HCEC 1CT (cell line): ENCODE measurements at places on chromosomes 6 and 20.

DNA sequence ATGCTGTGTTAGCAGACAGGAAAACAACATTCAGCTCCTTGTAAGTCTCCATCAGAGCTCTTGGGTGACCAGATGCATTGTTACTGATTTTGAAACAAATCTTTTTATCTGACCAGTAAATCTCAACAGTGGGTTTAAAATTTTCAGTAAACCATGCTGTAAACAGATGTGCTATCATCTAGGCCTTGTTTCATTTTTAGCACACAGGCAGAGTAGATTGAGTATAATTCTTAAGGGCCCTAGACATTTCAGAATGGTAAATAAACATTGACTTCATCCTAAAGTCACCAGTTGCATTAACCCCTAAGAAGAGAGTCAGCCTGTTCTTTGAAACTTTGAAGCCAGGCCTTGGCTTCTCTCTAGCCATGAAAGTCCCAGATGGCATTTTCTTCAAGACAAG is 237.2 kb upstream of the BMP2 start:
- peak; percentile 57 for DNase-seq

GRCh38 chr6:30600451-30600961 is 16.5 kb downstream of the PPP1R10 start:
- no peak for DNase-seq

GRCh38 chr20:60690771-60691170 is 561.3 kb upstream of the CDH4 start:
- no peak for DNase-seq

- no peak for DNase-seq
These were observed 62.1 kb upstream of the APCDD1L start for GRCh38 chr20:58577139-58577806.

DNA sequence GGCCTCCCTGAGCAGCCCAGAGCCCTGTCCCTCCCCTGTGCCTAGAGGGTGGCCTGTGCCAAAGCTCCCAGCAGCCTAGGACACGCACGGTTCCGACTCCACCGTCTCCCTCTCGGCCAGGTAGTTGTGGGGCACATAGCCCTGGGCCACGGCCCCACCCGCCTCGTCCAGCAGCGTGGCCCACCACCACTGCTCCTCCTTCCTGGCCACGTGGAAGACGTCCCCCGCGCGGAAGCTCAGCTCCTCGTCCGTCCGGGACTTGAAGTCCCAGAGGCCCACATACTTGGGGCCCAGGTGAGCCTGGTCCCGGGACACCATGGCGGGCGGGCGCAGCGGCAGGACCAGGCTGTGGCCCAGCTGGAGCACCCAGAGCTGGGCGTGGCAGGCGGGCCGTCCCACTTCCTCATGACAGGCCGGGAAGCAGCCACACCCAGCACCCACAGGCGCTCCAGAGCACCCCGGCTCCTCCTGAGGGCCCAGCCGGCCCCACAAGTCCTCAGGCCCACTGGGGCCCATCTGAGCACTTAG is at the start of gene PTK6:
TSS of gene PTK6 (minus strand) at position 380 of the 528 bp plus-strand sequence. CDS start at position 318, 62 bp downstream.
- DNase-seq, result no peak

DNA sequence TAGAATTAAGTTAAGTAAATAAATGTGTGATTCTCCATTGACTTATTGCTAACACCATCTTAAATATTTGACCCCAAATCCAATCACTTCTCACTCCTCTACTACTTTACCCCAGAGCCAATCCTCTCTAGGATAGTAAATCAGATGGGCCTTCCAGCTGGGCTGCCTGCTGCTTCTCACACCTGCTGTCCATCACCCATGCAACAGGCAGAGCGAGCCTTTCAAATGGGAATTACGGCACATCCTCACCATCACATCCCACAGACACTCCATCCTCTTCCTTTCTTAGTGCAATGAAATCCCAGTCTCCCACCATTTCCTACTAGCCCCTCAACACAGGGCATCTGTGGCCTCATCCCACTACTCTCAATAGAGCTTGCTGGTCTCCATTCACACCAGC is 34.0 kb downstream of the HLA-F start:
- DNase-seq, result no peak

DNA sequence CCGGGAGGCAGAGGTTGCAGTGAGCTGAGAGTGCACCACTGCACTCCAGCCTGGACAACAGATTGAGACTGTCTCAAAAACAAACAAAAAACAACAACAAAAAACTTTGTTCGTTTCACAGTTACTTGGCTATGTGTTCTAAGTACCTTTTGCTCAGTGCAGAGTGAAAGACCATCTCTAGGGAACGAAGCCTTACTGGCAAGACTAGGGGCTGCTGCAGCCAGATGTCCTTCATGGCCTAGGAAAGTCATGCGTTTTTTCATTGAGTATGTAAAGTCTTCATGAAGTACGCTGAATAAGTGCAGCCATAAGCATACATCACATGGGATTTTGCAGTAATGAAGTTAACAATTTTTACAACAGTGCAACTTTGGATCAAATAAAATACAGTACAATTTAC is 111.1 kb downstream of the JARID2 start:
- no peak for DNase-seq

DNA sequence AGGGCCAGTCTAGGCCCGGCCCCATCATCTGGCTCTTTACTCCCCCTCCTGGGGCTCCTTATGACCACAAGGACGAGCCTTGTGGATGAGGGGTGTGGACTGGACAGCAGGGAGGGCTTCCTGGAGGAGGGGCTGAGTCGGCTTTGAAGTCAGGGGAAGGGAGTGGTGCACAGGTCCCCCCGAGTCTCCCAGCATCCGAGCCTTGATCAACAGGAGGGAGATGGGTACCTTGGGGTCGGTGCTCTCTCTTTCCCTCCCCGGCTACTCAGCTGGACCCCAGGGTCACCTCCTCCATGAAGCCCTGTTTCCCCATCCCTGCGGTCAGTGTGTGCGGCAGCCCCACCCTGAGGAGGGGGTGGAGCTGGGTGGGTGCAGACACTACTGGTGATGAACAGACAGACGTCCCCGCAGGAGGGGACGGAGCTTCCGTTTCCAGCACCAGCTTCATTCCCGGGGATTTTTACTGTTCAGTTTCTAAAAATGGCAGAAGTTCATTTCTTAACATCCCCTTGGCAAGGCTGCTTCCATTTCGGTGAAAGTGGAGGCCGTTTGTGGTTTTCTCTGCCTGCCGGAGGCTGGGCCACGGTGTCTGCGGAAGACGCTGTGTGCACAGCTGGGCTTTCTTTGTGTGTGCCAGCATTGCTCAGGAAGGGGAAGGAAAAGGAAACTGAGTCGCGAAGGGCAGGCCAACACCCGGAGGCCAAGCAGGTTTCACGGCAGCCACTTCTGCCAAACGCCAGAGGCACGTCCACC is 19.6 kb downstream of the NTSR1 start:
- no peak for DNase-seq

GRCh38 chr6:137827977-137828810 is 38.9 kb upstream of the TNFAIP3 start:
- DNase-seq, result no peak

GRCh38 chr6:145213614-145214013 is 521.7 kb downstream of the EPM2A start:
- no peak for DNase-seq

DNA sequence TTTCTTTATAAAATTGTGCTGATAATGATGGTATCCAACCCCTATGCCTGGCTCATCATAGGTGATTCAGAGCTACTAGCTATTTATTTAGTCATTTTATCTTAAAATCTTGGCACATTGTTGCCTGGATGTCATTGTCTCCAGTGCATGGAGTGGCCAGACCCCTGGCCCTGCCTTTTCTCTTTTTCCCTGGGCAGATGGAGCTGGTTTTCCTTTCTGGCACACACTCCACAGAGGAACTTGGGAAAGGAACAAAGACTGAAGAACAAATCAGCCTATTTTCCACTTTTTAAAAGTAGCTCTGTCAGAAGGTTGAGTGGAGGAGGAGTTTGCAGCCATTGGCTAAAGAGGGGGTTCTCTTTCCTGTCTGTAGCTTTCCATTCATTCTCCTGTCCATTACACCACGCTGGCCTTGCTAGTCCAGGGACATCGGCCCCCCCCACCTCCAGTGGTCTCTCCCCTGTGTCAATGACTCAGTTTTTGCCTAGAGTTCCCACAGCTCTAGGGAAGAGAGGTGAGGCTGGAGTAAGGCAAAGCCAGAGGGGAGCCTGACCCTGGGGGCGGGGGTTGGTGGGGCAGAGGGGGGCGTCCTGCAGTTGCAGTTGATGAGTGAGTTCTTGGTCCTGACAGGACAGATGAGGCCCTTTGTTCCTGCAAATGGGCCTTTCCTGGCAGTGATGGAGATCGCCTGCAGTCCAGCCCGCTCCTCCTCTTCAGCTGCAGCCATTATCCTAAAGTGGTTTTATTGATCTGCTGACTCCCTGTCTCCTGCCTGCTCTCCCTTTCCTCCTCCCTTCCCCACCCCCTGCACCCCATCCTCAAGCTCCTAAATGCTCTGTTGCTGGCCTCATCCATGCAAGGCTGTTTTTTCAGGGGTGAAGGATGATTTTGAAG is 774.5 kb downstream of the DHX35 start:
- DNase-seq, result no peak

GRCh38 chr6:108721286-108721685 is 126.9 kb upstream of the ARMC2 start:
- DNase-seq, result no peak

DNA sequence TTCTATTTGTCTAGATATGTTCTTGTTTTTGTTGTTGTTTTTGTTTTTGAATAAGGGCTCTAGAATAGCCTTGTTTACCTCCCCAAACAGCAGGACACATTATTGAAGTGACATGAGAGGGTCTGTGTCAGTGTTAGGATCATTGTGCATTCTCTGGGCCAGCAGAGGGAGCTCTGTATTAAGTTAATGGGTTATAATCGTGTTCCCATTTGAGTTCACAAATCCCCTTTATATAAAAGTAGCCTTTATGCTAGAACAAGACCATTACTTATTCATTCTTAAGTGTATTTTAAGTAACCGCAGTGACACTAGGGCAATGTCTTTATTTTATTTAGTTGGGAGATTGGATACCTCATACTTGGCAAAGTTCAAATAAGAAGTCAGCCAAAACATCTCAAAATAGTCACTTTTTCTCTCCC is 44.8 kb downstream of the STK4 start:
- DNase-seq, result peak; percentile 81

DNA sequence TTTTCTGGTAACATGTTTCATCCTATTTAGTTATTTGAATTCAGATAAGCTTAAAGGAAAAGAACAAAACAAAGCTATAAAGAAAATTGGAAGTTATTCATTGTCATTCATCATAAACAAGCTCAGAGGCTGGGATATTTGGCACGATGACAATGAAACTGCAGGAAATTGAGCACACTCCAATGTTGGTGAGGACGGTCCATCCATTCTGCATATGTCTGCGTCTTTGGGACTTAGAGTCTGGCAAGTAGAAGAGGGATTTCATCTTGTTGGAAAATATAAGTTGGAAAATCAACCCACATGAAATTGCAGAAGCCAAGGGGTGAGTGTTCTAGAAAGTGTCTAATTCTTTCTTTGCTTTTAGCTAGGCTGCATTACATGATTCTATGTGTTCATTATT is 78.4 kb downstream of the HDGFL1 start:
- no peak for DNase-seq

- no peak for DNase-seq
These were observed 26.7 kb upstream of the COL10A1 start for GRCh38 chr6:116152620-116153019.

DNA sequence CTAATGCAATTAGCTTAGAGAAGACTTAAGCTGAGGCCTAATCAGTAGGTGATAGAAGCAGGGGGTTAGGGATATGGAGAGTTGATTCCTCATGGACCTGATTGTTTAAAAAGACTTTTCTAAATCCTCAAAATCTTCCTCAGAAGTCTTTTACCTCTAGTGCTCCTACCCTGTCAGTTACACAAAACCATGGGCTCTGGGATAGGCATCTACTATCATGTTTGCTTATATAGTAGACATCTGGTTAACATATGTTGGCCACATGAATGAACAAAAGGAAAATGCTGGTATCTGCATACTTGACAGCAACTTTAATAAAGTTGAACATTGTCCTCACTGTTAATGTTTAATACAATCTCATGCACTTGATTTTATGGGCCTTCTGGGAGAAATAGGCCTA is 61.5 kb upstream of the FKBP1C start:
- no peak for DNase-seq

DNA sequence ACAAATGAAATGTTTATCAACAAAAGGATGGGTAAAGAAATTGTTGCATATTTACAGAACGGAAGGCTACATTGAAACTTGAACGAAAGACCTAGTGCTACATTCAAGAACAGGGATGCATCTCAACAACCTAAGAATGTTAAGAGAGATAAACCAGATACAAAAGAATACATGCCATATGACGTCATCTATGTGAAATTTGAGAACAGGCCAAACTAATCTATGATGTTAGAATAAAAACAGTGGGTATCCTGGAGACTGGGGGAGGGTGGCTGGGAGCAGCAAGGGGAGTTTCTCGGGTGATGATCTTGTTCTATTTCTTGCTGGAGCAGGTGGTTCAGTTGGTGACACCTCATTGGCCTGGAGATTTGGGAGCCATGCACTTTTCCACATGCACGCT is 81.5 kb downstream of the SULF2 start:
- DNase-seq, result no peak

DNA sequence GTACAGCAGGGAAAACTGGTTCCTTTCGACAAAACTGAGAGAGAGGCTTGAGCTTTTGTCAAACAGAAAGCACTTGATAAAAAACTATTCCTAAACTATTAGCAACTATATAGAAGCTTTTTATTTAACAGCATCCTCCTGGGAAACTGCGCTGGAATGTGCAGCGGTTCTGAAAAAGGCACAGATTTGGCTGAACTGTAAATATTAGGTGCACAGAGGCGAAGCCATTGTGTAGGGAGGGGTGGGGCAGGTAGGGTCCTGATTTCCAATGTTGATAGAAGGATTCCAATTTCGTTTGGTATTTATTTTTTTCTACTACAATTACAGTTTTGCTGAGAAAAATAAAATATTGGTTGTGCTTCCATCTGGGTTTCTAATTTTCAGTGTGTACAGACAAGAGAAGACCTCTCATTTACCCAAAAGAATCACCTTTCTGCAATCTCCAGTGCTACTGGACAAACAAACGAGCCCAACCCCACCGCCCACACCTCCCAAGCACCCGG is 698 bp upstream of the SH3BGRL2 start:
- DNase-seq, result no peak

GRCh38 chr6:25829375-25829774 is 2.5 kb downstream of the SLC17A1 start:
- no peak for DNase-seq

GRCh38 chr20:40677343-40677924 is 11.6 kb downstream of the MAFB start:
- no peak for DNase-seq

- DNase-seq, result no peak
These were observed 466.6 kb upstream of the EYS start for GRCh38 chr6:66173587-66173986.

- no peak for DNase-seq
These were observed 71.8 kb downstream of the CDS2 start for GRCh38 chr20:5198651-5198924.

DNA sequence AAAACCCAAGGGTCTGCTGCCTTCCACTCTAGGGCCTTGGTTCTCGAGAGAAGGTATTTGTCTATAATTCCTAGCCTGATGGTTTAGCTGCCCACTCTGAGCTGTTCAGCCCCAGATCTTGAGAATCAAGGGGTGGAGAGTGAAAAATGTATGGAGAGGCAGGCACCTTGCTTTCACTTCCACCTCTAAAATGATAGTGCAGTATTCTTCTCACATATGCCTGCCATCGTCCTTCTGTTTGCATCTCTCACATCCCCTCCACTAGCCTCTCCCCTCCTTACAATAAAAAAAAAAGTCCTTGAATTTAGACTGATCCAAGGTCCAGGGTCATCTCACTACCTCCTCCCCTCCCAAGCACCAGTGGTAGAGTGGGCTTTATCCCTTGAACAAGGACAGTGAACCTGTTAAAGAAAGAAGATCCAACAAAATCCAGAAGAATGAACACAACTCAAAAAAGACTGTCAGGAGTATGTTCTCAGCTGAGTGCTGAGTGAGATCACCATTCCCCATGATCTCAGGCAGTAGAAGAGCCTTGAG is 104.2 kb downstream of the HIVEP1 start:
- no peak for DNase-seq
